ENCODE measurements at places on chromosomes 2 and 18.

- no peak for DNase-seq
Measured at GRCh38 chr2:4628998-4629501, 925.7 kb downstream of the DCDC2C start.

GRCh38 chr2:15313657-15314056 is 247.5 kb downstream of the NBAS start:
- DNase-seq: no peak

GRCh38 chr2:200655918-200656580 is 70.2 kb downstream of the AOX1 start:
- DNase-seq: no peak

- peak; percentile 32 for DNase-seq
Measured at GRCh38 chr2:1854729-1855547, 110.6 kb upstream of the PXDN start.

DNA sequence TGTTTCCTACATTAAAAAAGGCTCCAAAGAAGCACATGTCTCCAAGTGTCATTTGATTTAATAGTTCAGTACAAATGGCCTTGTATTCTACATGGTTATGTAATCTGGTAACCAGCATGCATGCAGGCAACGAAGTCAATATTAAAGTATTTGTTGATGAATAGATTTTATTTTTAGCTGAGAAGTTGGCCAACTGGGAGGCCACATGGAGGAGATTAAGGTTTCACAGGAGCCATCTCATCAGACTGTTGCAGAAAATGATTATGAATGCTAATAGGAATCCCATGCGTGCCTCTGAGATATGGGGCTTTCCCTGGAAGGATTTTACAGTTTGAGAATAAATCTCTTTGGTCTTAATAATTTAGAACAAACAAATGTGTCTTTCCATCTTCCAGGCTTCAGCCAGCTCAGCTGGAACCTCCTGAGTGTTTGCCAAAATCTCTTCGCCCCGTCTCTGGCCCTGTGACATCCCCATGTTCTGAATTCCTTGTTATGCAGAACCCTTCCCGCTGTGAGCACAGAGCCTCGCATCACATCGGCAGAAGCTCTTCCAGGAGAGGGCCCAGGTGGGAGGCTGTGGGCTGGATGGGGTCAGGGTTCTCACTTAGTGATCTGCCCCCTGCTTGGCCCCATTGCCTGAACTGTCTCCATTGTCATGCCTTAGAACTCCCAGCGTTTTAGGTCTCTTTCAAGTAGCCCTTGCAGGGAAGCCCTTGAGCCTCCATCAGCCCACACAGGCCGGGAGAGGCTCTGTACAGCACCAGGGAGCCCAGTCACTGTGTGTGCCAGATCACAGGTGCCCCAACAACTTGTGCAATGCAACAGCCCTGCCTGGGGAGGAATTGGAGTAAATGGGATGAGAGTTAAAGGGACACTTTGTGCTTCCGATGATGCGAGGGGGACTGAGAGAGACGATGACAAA is 190.5 kb upstream of the TWIST2 start:
- no peak for DNase-seq

- no peak for DNase-seq
Measured at GRCh38 chr18:48962252-48962993, 11.7 kb upstream of the SMAD7 start.

DNA sequence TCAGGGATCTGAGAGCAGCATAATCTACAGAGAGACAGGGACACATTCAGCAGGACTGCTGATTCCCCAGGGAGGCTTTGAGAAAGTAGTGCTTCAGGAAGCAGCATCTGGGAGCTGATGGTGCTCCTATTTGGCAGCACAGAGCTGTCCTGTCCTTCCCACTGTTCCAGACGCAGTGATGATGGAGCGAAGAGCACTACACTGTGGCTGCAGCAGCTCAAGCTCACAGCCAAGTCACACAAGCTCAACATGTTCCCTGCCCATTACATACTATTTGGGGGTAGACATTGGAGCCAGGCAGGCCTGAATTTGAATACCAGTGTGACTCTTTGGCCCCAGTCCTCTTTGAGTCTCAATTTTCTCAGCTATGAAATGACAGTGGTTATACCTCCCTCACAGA is 15.2 kb upstream of the GALM start:
- no peak for DNase-seq

- no peak for DNase-seq
Measured at GRCh38 chr2:55550368-55551102, 31.0 kb downstream of the CFAP36 start.

GRCh38 chr2:55901322-55901721 is 22.3 kb downstream of the EFEMP1 start:
- DNase-seq: no peak

Data from stimulated activated CD8-positive, alpha-beta memory T cell treated with anti-CD3 and anti-CD28 coated beads, Interleukin-4, amount 100 ng/mL, for 48 hours (primary cell).